Heart left ventricle (tissue), 16 donors: ENCODE measurements at places on chromosomes 12 and 14. TPM values are rescaled to one million over a fixed set of nuclear protein-coding genes. Genes with fewer than 3 reads are reported as not detected.

- no peak for DNase-seq
Observed at GRCh38 chr14:65054471-65055085, 47.7 kb downstream of the MAX start.

- peak; percentile 56 for DNase-seq
Observed at GRCh38 chr14:68627868-68628604, 164.8 kb downstream of the ZFP36L1 start.

SLC22A17 gene
- polyA plus RNA-seq, result 9.7 TPM

LRRK2 gene
- polyA plus RNA-seq, result 0.72 TPM

AVPR1A gene
- polyA plus RNA-seq, result 0.69 TPM

DNA sequence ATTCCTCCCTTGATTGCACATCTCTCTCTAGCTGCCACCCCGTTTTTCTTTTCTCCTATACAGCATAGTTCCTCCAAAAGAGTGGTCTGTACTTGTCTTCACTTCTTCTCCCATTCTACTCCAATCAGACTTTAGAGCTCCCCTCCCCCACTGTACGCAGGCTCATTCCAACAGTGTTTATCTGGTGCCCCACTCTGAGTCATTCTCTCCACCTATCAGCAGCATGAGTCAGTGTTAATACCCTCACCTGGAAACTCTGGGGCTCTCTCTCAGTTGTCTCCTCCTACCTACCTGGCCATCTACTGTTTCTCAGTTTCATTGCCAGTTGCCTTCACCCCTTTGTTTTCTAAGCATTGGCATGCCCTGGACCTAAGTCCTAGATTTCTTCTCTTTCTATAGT, 175.1 kb upstream of the ARHGAP5 start:
- no peak for DNase-seq

- no peak for DNase-seq
Observed at GRCh38 chr12:29711381-29711780, 72.4 kb downstream of the TMTC1 start.

ANKS1B gene
- 0.62 TPM for polyA plus RNA-seq

DNA sequence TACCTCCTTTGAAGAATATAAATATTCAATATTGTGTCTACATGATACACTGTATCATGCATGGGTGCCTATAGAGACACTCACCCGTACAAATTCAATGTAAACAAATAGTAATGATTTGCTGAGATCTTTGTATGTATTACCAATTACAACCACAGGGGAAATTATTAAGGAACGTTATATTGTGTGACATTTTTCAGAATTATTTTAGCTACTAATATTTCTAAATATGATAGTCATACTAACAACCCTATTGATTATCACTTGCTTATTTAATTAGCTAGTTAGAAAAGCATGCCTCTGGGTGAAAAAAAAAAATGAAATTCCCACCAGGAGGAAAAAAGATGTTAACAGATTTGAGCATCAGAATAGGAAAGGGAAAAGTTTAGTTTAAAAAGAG, 2.1 kb downstream of the SOX5 start:
- no peak for DNase-seq

- peak; percentile 80 for DNase-seq
Observed at GRCh38 chr12:93813972-93814821, 137.0 kb downstream of the CRADD start.

CNTN1 gene
- 0.01 TPM for polyA plus RNA-seq

- DNase-seq, result no peak
Observed at GRCh38 chr14:51783765-51784164, 76.6 kb upstream of the GNG2 start.

- peak; percentile 48 for DNase-seq
Observed at GRCh38 chr12:108129017-108129812, at the start of gene WSCD2. Gene WSCD2 (plus strand): TSS chr12:108129288. CDS start chr12:108195833, 66,545 bp downstream.

- no peak for DNase-seq
Observed at GRCh38 chr14:89750281-89750755, 204.2 kb downstream of the EFCAB11 start.

SLC10A1 gene
- not detected for polyA plus RNA-seq

KRT83 gene
- not detected for polyA plus RNA-seq

GRCh38 chr12:12822886-12823285, 9.7 kb downstream of the DDX47 start:
- DNase-seq, result no peak

GRCh38 chr14:73238424-73238852, 1.1 kb downstream of the PAPLN start:
- no peak for DNase-seq

- DNase-seq, result no peak
Observed at GRCh38 chr12:100234591-100235304, 32.1 kb downstream of the DEPDC4 start.

DNA sequence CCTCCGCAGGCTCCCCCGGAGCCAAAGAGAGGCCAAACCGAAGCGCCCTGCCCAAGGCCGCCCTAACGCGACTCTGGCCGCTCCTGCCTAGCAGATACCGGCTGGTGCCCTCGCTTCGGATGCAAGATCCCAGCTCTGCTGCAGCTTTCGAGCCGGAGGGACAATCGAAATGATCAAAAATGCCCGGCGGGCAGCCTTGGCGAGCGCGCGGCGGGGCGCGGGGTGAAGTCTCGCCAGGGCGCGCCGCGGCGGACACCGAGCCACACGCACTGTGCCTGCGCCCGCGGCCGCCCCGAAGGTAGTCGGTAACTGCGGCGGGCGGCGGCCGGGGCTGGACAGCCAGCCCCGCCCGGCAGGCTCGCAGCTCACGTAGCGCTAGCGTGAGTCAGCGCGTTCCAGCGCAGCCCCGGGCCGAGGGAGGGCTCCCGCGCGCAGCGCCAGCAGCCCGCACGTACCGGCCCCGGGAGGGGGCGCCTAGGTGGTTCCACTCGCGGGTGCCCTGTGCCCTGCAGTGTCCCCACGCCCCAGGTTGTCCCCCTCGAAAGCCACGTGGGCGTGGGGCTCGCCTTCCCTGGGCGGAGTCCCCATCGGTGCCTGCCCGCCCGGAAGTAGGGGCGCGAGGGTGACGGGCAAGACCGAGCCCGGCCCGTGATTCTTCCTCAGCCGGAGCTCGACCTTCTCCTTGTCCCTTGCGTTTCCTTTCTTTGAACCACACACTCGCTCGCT, 109.2 kb upstream of the EGLN3 start:
- peak; percentile 84 for DNase-seq

- DNase-seq, result no peak
Observed at GRCh38 chr12:9721394-9722092, 11.4 kb downstream of the CLECL1 start.

MSI1 gene
- 2.4 TPM for polyA plus RNA-seq

GRCh38 chr14:32009976-32010581, 67.0 kb upstream of the ARHGAP5 start:
- no peak for DNase-seq

DNA sequence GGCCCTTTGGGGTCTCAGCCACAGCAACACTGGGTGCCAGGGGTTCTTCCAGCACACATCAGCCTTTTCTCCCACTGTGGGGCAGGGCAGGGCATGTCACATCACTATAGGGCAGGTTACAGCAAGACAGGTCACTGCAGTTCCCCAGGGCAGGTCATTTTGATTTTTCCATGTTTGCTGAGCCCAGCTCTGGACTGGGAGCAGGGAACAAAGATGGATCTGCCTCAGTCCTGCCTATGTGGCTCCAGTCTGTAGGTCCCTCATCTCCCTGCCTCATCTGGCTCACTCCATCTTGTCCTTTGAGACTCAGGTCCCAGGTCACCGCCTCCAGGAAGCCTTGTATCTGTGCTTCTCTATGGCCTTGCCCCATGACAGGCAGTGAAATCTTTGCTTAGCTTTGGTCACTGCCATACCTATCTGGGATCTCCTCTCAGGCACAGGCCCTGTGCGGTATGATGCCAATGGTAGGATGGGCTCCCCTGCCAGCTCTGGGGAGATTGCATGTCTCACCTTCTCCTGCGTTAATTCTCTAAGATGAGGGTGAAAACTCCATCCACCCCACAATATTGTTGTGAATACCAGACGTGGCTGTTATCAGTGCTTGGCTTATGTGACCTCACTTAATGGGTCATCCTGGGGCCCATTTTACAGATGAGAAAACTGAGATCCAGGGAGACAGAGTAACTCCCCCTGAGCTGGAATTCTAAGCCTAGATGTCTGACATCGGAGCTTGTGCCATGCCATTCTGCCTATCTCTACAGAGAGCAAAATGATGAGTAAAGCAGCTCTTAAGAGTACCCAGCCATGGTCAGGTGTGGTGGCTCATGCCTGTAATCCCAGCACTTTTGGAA, 1.5 kb downstream of the SERPINA6 start:
- no peak for DNase-seq

GRCh38 chr12:79886917-79887519, 47.9 kb downstream of the PPP1R12A start:
- no peak for DNase-seq

TMPRSS12 gene
- polyA plus RNA-seq, result not detected

OTOGL gene
- polyA plus RNA-seq, result 0.06 TPM

ETFBKMT gene
- polyA plus RNA-seq, result 2.8 TPM

ASCL1 gene
- polyA plus RNA-seq, result not detected

DNA sequence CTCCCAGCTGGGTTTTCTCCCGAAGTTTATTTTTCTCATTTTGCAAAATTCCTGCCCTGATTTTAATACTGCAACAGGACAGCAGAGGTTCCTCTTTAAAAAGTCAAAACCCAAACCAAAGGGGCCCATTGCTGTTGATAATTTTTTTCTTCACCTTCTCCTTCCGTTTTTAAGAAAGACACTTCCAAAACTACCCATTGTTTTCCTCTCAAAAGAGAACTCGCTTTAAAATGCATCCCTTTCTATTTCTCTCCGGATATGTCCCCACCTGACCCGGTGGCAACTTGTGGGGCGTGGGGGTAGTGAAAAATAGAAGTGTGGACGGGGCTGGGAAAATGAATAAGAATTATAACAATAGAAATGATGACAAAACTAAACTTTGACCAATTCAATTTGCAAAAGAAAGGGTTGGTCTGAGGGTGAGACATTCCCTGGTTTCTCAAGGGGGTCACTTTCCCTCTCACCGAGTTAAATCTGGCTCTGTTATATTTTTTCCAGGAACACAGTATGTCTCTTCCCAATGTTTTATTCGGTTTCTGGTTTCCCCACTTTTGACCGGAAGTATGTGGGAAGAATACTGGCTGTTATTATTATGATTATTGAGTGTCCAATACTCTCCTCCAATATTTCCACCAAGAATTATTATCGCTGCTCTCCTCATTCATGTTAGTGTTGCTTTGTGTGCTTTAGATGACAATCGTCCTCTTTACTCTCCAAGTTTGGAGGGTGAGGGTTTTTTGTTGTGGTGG, 4.1 kb upstream of the TBX5 start:
- DNase-seq, result no peak

OSBPL8 gene
- polyA plus RNA-seq, result 20.7 TPM
